Posterior cingulate gyrus (tissue), 11 donors: ENCODE measurements at places on chromosomes 4 and X.

DNA sequence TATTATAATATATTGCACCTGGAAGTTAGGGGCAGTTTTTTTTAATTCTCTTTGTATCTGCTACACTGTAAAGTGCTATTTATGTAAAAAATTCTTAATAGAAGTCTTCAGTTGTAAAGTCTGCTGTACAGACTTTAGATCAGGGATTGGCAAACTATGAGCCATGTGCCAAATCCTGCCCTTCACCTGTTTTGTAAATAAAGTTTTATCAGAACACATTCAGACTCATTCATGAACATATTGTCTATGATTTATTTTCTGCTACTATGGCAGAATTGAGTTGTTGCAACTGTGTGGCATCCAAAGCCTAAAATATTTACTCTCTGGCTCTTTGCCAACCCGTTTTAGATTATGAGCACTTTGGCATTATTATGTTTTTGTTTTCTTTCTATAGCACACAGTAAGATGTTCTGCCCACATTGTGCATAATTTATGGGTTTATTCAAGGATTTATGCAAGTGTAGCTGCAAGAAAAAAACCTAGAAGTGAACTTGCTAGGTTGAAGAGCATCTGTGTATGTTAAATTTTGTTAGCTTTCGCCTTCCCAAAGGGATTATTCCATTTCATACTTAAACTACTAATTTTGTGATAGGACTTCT is 56.9 kb downstream of the CLCN3 start:
- no peak for DNase-seq

GRCh38 chr4:10011885-10012284 is 9.4 kb downstream of the SLC2A9 start:
- no peak for DNase-seq

- DNase-seq, result no peak
Measured at GRCh38 chrX:139766545-139766983, 58.6 kb upstream of the MCF2 start.

GRCh38 chrX:153953342-153953830 is 8.9 kb upstream of the RENBP start:
- peak; percentile 69 for DNase-seq

- DNase-seq, result no peak
Measured at GRCh38 chrX:109773374-109773773, 40.3 kb upstream of the ACSL4 start.

DNA sequence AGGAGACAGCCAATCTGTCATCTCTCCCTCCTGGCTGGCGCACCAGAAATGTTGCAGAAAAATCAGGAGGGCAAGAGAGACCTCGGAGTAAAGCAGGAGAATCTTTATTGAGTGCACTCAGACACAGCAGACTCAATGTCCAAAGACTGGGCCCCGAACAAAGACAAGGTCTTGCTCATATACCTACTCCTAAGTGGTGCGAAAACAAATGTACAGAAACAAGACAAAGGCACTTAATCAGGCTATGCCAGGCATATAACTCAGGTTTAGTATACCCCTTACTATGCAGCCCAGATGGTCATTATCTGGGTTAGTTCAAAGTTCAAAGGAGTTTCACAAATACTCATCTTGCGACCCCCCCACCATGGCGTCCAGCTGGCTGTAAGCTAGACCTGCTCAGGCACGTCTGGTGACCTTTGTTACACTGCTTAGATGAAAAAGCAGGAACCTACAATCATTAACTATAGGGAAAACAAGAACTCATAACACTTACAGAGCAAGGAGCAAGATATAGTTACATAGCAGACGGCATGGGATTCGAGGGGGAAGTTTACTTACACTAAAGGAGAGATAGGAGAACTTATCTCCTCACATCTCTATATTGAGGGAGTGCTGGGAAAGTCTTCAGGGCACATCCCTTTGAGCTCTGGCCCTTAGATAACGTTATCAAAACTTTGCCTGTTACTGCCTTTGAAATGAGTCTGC is 27.5 kb downstream of the SULT1E1 start:
- DNase-seq, result no peak

- DNase-seq, result peak; percentile 59
Measured at GRCh38 chr4:2177443-2178093, 64.4 kb downstream of the HAUS3 start.

GRCh38 chr4:120520761-120521160 is 401.8 kb downstream of the PRDM5 start:
- no peak for DNase-seq

DNA sequence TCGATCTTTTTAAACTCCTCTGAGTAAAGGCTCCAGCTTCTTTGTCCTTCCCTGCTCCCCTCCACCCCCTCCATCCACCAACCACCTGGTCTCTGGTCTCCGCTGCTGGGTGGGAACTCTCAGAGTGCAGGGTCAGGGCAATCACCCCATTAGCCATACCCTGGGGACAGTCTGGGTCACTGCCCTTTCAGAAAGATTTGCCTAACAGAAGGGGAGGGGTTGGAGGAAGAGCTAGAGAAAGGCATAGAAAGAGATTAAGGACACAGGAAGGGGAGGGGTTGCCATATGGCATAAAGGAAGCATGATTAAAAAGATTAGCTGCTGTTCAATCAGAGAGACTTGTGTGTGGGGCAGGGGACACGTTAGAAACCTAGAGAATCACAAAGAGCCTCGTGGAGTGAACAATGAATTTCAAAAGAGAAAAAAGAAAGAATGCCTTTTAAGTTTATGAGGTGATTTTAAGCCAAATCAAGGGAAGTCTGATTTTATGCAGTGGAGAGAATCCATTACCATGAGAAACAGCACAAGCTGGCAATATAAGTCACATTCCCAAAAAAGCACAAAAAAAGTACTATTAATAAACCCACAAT is 115.5 kb upstream of the ACSL4 start:
- no peak for DNase-seq

- no peak for DNase-seq
Measured at GRCh38 chr4:155506745-155507144, 130.0 kb upstream of the MAP9 start.

- DNase-seq, result no peak
Measured at GRCh38 chr4:4789462-4789861, 70.0 kb upstream of the MSX1 start.

DNA sequence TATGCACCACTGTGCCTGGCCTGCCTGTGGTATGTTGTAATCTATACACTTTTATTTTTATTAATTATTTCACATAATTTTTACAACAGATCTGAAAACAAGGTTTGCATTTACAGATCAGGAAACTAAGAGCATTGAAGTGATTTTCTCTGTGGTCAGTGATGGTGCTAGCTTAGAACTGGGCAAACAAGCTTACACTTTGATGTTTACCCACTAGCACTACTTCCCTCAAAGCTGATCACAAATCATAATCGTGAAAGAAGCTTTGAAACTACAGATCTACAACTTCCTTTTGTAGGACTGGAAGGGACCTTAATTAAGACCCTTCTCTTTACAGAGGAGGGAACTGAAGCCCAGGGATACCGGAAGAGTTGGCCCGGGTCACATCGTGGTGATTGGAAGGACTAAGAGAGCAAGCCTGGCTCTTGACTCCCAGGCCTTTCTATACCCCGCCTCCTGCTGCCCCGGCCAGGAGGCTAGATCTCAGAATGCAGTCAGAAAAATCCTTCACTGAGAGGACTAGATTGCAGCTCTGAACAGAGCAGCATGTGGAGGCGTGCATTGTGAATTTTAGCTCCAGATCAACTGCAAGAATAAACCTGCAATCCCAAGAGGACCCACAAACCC is 93.7 kb upstream of the ZNF827 start:
- DNase-seq, result no peak

DNA sequence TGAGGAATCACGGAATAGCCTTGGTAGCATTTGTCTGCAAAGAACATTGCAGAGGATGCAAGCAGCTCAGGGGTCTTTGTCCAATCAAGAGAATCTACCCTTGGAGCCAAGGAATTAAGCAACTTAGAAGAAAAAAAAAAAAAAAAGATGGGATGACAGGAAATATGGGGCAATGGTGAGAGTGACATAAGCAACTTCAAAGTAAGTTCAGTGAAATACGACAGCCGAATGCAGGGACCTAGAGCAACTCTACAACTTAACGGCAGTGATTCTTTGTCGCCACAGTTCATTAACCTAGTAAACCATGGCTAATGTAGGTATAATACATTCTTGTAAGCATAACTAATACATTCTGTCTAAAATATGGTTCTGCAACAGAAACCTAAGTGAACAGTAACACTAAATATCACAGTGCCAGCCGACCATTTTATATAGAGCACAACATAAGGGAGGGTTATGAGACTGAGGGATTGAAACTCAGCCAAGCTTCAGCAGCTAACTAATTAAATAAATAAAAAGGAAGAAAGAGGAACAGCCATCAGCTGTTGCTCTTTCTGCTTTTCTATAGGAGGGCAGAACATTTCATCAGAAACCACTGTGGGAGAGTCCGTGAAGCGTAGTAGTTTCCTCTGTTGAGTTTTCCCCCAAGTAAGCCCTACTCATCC is 74.7 kb downstream of the PPARGC1A start:
- no peak for DNase-seq

DNA sequence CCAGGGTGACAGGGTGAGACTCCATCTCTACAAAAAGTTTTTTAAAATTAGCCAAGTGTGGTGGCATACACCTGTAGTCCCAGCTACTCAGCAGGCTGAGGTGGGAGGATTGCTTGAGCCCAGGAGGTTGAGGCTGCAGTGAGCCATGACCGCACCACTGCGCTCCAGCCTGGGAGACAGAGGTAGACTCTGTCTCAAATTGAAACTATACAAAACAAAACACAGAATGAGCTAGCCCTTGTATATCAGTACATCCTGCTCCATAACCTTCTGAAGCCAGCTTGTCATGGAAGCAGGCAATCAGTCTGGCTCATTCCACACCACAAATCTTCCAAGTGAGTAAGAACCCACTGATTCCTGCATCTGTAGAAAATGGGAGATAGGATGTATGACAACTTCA is 49.0 kb downstream of the CD99L2 start:
- no peak for DNase-seq

GRCh38 chr4:7367864-7368277 is 66.9 kb downstream of the PSAPL1 start:
- DNase-seq, result no peak

DNA sequence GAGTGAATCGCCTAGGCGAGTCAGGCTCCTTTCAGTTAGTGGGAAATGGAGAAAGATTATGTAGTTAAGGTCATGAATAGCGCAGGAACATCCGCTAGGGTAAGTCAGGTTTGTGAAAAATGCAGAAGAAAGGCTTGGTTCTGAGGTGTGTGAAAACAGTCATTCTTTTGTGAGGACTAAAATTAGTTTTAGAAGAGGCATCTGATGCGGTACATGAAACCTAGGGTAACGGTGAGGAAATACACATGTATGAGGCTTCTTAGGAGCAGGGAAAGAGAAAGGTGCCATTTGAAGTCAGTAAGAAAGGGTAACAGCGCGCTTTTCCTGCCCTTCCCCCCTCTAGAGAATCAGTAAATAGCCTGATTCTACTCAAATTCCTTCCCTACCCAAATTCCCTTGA is 570 bp upstream of the RNF128 start:
- no peak for DNase-seq

DNA sequence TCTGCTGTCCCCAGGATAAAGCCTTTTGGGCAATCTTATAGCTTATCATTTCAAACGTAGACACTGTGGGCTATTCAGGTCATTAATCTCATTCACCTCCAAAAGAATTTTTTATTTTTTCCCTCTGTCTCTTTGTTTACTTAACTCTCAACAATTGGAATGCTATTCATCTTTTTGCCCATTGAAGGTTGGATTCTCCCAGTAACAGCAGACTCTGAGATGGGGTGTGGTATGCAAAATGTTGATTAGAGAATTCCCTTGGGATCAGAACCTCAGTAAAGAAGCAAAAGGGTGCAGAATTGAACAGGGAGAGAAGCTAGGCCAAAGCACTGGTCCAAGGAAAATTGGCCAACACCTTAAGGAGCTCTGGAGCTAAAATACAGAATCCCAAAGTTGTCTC is 60.4 kb downstream of the CAMK2D start:
- DNase-seq, result no peak

GRCh38 chr4:123835831-123836590 is 439.4 kb downstream of the SPRY1 start:
- no peak for DNase-seq

DNA sequence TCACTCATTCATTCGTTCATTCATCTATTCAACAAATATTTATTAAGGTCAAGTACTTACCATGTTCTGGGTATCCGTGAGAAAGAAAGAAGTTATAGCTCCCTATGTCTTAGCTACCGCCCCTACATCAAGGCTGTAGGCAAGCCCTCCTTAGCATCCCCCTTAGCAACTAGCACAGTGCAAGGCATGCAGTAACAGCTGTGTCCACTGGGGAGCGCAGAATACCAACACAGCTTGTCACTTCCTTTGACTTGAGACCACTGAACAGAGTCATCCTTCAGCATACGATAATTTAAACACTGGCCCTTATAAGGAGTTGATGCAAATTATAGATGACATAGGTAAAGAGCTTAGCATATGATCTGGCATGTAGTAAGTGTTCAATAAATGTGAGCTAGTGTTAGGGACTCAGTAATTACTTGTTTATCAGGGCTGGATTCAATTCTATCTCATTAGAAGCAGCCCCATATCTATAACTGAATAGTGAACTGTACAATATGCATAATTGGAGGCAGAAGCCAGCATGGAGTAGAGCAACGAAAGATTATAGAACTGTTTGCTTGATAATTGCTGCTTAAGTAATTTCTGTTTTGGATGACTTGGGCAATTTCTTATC is 8.7 kb downstream of the KIAA1210 start:
- DNase-seq, result peak; percentile 31

- no peak for DNase-seq
Measured at GRCh38 chrX:20519826-20520225, 253.1 kb upstream of the RPS6KA3 start.

DNA sequence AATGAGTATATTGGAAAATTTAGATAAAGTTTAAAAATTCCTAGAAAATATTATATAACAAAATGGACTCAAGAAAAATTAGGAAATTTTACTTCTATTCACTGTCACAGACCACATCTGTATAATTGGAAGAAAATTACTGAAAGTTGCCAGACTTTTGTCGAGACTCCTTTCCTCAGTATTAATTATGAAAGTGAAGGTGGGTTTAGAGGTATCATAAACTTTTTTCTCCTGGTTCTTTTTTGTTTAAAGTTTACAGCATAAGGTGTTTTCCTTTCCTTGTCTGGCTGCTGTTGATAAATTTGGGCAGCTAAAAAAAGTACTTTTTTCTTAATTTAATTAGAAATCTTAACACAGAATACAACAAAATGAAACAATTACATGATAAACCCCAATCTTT is 6.7 kb upstream of the TEX13D start:
- no peak for DNase-seq

DNA sequence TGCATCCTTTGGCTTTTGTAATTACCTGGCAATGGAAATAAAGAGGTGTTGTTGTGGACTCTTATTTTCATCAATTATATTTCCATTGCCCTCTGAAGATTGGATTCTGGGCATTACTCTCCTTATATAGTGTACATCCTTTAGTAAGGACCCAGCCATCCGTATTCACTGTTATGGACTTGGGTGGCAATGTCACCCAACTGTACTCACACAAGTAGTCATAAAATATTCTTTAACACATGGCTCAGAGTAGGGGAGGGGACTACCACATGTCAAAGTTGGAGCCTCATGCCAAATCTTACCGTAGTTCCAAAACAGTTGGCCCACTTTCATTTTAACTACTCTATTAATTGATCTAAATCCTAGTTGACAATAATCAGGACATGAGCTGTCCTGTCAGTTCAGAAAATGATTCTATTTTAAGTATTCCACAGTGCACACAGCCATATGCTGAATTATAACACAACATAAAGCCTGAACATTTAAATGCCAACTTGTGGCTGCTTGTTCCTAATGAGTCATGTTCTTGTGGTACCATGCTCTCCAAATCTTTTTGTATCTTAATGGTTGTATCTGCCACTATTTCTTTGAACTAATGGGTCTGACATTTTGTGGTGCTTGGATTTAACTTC is 4.9 kb downstream of the FRAS1 start:
- DNase-seq, result no peak
